ENCODE measurements at places on chromosomes 12 and 14.

DNA sequence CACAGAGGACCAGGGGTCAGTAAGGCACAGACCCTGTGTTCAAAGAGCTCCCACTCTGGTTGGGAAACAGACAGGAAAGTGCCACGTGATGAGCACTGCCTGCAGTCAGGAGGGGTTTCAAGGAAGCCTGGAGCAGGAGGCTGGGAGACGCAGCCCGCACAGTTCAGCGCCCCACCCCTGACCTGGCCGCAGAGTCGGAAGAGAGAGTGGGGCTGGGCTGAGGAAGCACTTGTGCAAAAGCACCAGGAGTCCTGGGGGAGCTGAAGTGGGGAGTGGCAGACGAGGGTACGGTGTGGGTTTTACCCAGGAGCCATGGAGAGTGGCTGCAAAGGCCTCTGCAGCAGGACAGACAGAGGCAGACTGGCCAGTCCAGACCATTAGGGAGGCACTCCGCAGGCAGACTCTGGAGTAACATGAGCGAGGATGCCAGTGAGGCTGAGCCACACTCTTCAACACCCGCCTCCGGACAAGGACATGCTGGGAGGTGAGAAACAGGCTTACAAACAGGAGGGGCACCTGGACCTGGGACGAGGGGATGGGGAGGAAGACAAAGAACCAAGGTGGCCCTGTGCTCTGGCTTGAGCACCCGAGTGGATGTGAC lies 85.7 kb upstream of the GPR68 start:
- DNase-seq = no peak

DNA sequence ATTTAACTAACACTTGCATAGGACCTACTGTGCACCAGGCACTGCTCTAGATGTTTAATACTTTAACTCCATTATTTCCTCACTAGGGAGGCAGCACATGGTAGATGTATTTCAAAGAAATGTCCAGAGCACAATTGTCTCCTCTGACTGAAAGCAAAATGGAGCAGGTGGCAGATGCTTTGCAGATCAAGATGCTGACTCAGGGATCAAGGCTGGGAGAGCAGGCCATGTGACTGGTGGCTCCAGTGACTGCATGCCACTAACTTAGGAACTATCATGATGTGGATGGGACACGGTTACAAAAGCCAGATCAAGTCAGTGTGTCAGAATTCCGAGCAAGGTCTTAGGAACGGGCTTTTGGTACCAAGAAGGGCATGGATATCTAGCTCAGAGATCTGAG lies 28.2 kb downstream of the SERPINA11 start:
- DNase-seq = no peak

DNA sequence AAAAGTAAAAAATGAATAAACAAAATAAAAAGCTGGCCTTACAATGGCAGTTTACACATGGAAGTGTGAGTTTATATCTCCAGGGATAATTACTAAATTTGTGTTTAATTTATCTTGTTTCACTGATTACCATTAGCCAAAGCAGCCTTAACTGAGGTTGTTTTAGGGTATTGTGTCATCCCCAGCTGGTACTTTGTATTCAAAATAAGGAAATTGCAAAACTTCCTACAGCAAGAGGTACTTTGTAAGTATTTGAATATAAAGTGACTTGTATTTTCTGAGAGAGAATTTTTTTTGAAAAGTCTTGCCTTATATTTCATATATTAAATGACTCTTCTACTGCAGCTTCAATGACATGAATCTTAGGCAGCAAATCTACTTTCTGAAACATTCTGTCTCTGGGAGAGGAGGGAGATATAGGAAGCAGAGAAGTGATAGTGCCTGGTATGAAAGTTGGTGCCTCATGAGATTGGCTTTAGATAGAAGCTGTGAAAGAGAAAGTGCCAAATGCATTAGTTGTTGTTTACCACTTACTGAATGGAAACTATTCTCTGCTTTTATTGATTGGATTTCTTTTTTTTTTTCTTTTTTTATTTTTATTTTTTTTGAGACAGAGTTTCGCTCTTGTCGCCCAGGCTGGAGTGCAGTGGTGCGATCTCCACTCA lies 6.7 kb downstream of the FNTB start:
- DNase-seq = no peak

DNA sequence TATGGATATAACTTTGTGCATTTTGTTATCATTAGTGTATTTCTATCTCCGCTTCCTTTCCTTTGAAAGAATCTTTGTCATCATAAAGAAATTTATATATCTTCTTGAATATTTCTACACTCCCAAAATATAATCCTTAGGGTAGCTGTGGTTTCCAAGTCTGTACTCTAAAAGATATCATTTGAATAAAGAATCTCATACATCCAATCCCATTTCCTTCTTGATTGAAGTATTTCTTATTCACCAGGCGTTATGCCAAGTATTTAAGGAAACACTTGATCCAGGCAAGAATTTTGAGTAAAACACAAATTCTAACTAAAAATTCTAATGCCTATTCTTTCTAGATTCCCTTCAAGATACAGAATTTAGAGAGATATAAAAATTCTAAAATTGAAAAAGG lies 821.8 kb downstream of the GALC start:
- no peak for DNase-seq
